ENCODE measurements at places on chromosomes 13 and 19.

GRCh38 chr19:13554506-13555240, 48.4 kb upstream of the CACNA1A start:
- no peak for DNase-seq

DNA sequence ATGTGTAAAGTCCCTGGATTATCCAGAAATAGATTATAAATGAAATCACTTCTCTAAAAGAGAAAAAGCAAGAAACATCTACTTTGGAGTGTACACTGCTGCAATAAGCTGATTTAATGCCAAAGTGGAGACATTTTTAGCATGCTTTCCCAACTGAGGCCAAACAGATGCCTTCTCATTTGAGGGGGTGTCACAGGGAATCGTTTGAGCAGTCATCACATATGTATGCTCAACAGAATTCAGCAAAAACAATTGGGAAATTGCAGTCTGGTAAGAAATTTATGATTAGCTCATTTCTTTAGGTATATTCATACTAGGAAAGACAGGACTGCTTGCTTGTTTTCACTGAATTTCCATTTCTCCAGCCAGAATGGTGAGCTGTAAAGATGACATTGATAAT, 27.3 kb upstream of the TPP2 start:
- no peak for DNase-seq

- DNase-seq: no peak
These were observed 36.9 kb downstream of the RASA3 start for GRCh38 chr13:114095486-114095885.

DNA sequence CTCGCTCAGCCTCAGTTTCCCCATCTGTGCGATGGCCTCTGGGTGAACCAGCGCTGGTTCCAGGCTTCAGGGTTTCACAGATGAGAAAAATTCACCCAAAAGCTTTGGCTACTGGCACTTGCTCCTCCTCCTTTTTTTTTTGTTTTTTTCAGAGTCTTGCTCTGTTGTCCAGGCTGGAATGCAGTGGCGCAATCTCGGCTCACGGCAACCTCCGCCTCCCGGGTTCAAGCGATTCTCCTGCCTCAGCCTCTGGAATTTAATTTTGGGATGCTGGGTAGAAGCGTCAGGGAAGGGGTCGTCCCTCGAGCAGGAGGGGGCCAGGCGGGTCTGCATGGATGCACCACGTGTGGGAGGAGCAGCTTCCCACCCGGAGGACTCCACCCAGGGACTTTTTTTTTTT, 7.0 kb downstream of the PRSS57 start:
- DNase-seq: no peak

DNA sequence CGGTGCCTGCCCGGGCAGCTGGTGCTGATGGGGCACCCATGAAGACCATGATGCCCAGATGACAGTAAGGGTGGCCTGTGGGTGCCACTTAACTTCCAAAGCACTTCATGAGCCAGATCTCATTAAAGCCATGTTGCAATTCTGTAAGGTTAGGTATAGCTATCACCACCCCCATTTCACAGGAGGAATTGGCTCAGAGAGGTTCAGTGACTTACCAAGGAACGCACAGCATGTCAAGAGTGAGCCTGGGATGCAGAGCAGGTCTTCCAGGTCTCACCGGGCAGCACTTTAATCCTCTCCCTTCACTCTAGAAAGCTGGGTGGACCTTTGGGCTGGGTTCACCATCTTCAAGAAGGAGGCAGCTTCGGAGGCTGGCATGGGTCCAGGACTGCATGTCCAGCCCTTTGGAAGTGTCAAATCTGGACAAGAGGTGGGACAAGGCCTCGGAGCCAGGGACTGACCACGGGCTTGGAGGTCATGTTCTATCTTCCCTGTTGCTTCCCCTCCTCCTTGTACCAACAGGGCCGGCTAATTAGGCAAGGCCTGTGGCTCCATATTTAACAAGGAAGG, 189.8 kb downstream of the URI1 start:
- no peak for DNase-seq

GRCh38 chr13:47334173-47334572, 437.3 kb upstream of the HTR2A start:
- no peak for DNase-seq

GRCh38 chr19:5091018-5091683, 122.2 kb downstream of the KDM4B start:
- DNase-seq: no peak

- DNase-seq: no peak
These were observed 6.2 kb downstream of the ILF3 start for GRCh38 chr19:10660346-10660745.

DNA sequence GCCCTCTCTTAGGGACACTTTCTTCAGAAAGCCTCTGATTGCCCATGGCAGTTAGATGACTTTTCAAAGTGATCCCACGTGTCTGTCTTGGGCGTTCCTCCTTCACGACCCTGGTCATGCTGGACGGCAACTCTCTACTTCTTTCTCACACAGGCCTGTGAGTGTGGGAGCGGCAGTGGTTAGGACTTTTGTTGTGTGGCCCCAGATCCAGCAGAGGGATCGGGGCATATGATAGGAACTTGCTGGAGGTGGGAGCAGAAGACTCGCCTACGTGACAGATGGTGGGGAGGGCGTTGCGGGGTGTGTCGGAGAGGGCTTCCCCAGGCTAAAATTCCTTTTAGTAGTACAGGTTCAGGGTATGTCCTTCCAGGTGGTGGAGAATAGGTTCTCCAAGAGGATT, 289.5 kb upstream of the MAB21L1 start:
- DNase-seq: no peak

DNA sequence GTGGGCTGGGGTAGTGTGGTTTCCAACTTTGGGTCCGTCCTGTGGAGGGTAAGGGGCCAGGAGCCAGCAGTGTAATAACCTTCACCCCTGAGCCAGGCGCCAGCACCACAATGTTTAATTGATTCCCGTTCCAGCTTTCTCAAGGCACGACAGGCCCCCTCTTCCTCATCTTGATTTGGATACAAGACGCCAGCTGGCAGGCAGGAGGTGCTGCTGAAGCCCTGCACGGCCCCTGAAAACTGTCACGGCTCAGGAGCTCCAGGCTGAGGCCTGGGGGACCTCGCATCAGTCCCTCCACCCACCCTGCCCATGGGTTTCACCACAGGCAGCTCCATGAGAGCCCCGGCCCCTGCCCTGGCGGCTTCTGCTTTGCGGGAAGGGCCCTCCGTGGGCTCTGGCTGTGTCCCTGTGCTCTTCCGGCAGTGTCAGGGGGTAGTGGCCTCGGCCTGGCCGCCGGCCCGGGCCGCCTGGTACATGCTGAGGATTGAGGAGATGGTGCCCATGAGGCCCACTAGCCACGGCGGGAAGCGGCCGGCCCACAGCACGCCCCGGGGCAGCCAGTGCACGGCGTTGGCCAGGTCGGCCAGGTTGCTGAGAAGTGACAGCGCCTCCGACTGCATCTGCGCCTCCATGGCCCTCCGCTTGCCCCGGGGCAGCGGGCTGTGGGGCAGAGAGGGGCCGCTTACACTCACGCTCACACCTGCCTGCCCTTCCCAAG, 11.9 kb downstream of the PEX11G start:
- no peak for DNase-seq

GRCh38 chr13:40220299-40220935, 446.0 kb downstream of the FOXO1 start:
- DNase-seq: no peak

GRCh38 chr19:57675881-57676280, 5.9 kb upstream of the ZNF551 start:
- DNase-seq: no peak

DNA sequence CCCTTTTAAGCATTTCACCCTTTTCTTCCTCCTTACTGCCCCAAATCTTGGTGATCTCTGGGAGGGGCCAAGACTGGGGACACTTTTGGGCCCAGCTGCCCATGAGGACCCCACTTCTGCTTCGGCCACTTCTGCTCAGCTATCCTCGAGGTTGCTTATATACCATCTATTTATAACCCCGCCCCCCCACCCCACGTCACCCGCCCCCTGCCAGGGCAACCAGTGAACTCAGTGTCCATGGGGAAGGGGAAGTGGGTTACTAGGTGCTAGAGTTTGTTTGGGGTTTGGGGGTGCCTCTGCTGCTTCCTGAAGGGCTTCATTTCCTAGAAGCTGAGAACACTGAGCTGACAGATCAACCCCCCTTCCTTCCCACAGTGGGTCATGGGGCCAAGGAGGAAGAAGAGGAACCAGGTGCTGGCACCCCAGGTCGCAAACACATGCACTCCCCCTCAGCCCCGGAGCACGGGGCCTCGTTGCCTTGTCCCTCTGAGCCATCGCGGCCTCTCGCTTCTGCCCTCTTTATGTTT, 6.1 kb upstream of the ADGRE5 start:
- DNase-seq: no peak

GRCh38 chr13:70959035-70959775, 851.0 kb upstream of the KLHL1 start:
- DNase-seq: no peak

DNA sequence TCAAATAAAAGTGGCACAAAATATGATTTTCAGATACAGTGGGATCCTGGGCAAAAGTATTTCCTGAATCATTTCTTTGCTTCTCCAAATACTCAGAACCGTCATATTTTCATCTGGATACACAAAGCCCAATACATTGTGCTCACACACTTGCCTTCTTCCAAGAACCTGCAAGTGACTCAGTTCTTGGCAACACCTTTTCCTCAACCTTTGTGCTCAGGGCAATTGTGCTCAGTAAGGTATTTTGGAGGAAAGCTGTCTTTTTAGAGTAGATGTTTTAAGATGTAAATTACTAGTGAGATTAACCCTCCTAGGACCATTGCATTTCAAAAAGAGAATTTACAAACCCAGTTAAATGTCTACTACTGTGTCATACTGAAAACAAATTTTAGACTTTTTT, 233.5 kb downstream of the EFNB2 start:
- DNase-seq: no peak

DNA sequence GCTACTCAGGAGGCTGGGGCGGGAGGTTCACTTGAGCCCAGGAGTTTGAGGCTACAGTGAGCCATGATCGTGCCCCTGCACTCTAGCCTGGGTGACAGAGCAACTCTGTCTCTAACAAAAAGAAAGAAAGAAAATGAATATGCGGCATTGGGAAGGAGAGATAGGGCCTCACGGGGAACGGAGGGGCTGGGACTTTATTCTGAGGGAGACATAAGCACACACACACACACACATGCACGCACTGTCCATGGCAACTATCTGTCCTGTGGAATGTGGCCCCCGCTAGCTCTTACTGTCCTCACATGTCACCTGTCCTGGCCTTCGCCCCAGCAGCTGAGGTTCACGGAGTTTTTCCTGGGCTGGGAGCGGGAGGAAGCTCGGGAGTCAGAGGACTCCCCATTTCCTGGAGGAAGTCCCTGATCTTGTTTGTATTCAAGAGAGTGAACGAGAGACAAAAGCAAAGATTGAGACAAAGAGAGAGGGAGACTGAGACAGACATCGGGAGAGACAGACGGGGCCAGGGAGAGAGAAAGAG, 654 bp downstream of the STAP2 start:
- no peak for DNase-seq

- no peak for DNase-seq
These were observed 18.5 kb upstream of the KCTD4 start for GRCh38 chr13:45219123-45219891.

DNA sequence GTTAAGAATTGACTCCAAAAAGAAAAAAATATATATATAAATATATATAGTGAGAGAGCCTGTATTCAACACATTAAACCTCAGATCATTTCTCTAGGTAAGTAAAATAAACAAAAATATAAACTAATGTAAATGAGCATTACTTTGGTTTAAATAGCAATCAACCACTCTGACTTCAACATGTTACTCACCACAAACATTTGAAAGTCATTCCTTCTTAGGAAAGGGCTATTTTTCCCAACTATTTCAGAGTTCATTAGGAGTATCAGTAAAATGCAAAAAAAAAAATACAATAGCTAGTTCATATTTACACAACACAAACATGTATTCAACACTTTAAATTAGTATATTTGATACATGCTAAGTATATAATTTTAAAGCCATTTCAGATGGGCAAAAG, 40.5 kb downstream of the KLF12 start:
- DNase-seq: no peak

- DNase-seq: no peak
These were observed 1.5 kb downstream of the NFIC start for GRCh38 chr19:3367628-3368440.

DNA sequence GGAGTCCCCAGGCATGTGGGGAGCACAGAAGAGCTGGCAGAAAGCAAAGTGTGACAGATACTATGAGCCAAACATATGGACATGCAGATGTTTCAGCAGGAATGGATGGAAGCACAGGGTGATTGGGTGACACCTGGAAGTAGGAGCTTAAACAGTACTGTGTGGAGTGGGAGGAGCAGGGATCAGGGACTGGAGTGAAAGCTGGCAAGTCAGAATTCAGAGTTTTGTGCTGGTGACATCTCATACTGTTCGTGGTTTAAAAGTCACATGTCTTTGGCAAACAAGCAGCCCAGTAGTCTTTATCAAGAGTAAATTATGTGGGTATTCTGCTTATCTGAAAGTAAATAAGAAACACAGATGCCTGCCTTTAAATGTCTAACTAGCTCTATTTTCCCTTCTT, 408.2 kb downstream of the COG6 start:
- no peak for DNase-seq

DNA sequence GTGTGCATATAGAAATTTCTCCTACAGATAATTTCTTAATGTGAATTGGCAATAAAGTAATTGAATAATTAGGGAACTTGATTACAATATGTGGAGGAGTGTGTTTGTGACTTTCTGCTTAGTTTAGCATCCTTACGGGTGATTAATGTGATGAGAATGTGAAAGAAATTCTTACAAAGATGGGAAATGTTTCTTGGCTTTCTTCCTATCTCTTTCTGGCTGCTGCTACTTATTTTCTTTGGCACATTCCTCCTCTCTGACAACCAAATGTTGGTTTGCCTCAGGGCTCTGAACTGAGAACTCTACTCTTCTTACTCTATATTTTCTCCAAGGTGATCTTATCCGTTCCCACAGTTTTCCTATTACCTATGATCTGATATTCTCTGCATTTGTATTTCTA, 300.1 kb downstream of the TBC1D4 start:
- DNase-seq: no peak

- DNase-seq: no peak
These were observed 32.0 kb downstream of the USP12 start for GRCh38 chr13:27139565-27139964.

DNA sequence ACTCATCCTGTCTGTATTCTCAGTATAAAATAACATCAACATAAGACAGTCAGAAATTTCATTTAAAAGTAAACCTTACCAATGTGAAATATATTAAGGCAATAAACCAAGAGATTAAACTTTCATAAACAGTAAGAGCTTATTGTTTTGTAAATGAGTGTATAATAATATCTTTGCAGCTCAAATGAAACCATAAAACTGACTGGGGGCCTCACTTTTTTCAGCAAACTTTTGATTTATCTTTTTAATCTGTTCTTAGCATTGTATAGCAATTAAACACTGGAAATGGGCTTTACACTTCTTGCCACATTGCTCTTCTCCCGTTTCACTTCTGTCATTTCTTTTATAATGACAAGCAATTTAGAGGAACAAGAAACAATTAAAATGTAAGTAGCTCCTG, 580.3 kb downstream of the GPC6 start:
- DNase-seq: no peak

- DNase-seq: no peak
These were observed 284.3 kb upstream of the MAB21L1 start for GRCh38 chr13:35760735-35761281.

- DNase-seq: no peak
These were observed 3.3 kb downstream of the CSNK1G2 start for GRCh38 chr19:1944088-1944915.

- DNase-seq: no peak
These were observed 418.9 kb downstream of the ZNF536 start for GRCh38 chr19:30791088-30791487.

GRCh38 chr13:49210669-49211068, 9.5 kb upstream of the MLNR start:
- DNase-seq: no peak

- DNase-seq: no peak
These were observed 51.8 kb upstream of the GPI start for GRCh38 chr19:34313188-34313587.

GRCh38 chr13:22024381-22024994, 353.6 kb downstream of the FGF9 start:
- no peak for DNase-seq
